Immature natural killer cell (primary cell): ENCODE measurements at places on chromosomes 6 and 20.

- DNase-seq: no peak
- H3K27me3 ChIP-seq: no peaks in the 10 kb centered on the region
Observed at GRCh38 chr20:18702736-18703135, 110.8 kb upstream of the SCP2D1 start.

- H3K27me3 ChIP-seq: no peaks in the 10 kb centered on the region
- H3K27ac ChIP-seq: no peak overlapping the region
- H3K36me3 ChIP-seq: no peaks in the 10 kb centered on the region
- no peak for DNase-seq
- H3K4me1 ChIP-seq: no peaks in the 10 kb centered on the region
- no peak overlapping the region for H3K4me3 ChIP-seq
Observed at GRCh38 chr6:97790926-97791590, 508.0 kb upstream of the MMS22L start.

DNA sequence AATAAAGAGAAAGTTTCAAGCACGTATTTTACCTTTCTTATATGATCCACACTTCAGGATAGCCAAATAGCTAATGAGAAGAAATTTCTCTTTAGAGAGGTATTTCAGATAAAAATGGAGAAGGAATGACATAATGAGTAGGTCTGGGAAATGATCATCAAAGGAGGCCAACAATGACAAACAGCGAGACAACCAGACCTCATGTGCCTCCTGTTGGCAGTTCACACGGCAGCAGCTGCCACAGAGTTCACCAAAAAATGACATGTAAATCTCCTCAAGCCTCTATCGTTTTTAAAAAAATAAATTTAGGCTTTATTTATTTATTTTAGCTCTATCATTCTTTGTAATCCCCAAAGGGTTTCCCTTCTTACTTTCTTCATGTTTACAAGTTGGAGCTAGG is 47.7 kb downstream of the SLC2A12 start:
- no peak overlapping the region for H3K4me3 ChIP-seq
- no peak for DNase-seq
- peaks cover 2% of the 10 kb centered on the region for H3K27me3 ChIP-seq
- H3K4me1 ChIP-seq: peaks cover 14% of the 10 kb centered on the region
- no peaks in the 10 kb centered on the region for H3K36me3 ChIP-seq
- no peak overlapping the region for H3K27ac ChIP-seq

DNA sequence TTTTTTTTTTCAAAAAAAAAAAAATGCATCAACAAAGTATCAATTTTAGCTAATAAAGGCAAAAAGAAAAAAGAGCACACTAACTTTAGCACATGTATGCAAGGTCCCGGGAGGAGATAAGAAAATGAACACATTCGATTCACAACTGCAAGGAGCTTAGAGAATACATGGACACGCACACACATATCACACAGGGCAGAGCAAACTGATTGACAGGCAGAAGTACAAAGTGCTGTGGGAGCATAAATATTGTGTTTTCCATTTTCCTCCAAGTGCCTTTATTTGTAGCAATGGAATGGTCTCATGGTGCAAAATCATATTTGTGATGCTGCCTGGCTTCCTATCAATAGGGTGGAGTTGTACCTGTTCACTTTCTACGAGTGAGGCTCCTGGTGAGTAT is 63.8 kb downstream of the SGK1 start:
- H3K27me3 ChIP-seq: peaks cover 2% of the 10 kb centered on the region
- H3K4me3 ChIP-seq: no peak overlapping the region
- H3K27ac ChIP-seq: no peak overlapping the region
- H3K36me3 ChIP-seq: no peaks in the 10 kb centered on the region
- no peak for DNase-seq

- no peak overlapping the region for H3K4me3 ChIP-seq
- H3K36me3 ChIP-seq: no peaks in the 10 kb centered on the region
- H3K4me1 ChIP-seq: peaks cover 26% of the 10 kb centered on the region
- H3K27me3 ChIP-seq: peaks cover 9% of the 10 kb centered on the region
- no peak for DNase-seq
Observed at GRCh38 chr6:169972101-169972651, 220.8 kb downstream of the ERMARD start.

- no peaks in the 10 kb centered on the region for H3K27me3 ChIP-seq
- peaks cover 15% of the 10 kb centered on the region for H3K4me1 ChIP-seq
- no peaks in the 10 kb centered on the region for H3K36me3 ChIP-seq
- DNase-seq: no peak
- no peak overlapping the region for H3K4me3 ChIP-seq
- no peak overlapping the region for H3K27ac ChIP-seq
Observed at GRCh38 chr20:52039790-52040189, 151.8 kb downstream of the ZFP64 start.
